Stimulated activated CD4-positive, alpha-beta T cell treated with anti-CD3 and anti-CD28 coated beads, Interleukin-1b, Interleukin-23, amount 100 ng/mL, for 1 hour (primary cell): ENCODE measurements at places on chromosomes 16 and 17.

DNA sequence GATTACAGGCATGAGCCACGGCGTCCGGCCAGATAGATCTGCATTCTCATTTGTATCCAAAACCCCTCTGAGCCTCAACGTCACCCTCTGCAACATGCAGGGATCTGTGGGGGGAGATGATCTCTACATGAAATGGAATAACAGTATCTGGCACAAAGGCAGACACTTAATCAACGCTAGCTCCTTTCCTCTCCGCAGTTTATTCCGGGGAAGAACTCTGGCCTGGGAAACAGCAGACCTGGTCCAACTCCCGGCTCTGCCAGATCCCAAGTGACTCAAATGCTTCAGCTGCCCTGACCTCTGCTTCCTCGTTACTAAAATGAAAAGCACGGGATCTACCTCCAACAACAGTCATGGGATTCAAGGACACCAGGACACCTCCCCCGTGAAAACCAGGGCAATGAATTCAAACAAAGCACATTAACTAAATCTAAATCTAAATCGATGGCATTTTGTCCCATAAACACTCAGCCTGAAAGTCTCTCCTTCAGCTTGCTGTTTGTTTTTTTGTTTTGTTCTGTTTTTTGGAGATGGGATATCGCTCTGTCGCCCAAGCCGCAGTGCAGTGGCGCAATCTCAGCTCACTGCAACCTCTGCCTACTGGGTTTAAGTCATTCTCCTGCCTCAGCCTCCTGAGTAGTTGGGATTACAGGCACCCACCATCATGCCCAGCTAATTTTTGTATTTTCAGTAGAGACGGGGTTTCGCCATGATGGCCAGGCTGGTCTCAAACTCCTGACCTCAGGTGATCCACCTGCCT is 78.2 kb downstream of the NXN start:
- DNase-seq: no peak

- DNase-seq: no peak
These were observed 6.5 kb downstream of the NMT1 start for GRCh38 chr17:45067637-45068036.

GRCh38 chr17:77388384-77389306 is 247.9 kb downstream of the SEC14L1 start:
- DNase-seq: no peak

- no peak for DNase-seq
These were observed 8.0 kb upstream of the CCL1 start for GRCh38 chr17:34370997-34371395.

GRCh38 chr16:13194766-13195165 is 293.4 kb downstream of the SHISA9 start:
- DNase-seq: no peak

- DNase-seq: no peak
These were observed 110.3 kb upstream of the CDC42EP4 start for GRCh38 chr17:73422121-73422520.

- DNase-seq: no peak
These were observed 8.6 kb upstream of the SOST start for GRCh38 chr17:43767053-43767712.

GRCh38 chr17:40349895-40350688 is 14.4 kb downstream of the GJD3 start:
- no peak for DNase-seq
